ENCODE measurements at places on chromosomes 1 and 21.

GRCh38 chr1:203695116-203695515, 68.5 kb downstream of the ATP2B4 start:
- no peak for DNase-seq

GRCh38 chr1:241964550-241965282, 7.1 kb downstream of the BECN2 start:
- DNase-seq: no peak

DNA sequence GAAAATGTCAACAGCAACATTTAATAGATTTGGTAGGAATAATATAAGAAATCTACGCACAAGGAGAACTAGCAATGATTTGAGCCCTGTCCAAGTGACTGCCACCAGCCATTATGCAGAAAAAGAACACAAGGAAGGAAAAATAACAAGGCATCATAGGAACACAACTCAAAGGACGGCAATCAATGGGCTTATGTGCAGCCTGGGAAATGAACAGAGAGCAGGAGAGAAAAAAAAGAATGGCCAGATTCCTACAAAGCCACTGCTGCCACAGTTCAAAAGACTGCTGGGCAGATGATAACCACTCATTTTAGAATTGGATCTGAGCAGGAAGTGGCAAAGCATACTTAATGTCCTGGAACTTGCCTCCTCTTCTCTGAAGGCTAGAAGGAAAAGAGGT, 274.3 kb upstream of the CAMK1G start:
- DNase-seq: no peak

- DNase-seq: no peak
Measured at GRCh38 chr1:219876798-219877209, 51.6 kb downstream of the SLC30A10 start.

- no peak for DNase-seq
Measured at GRCh38 chr1:232900818-232901217, 49.6 kb upstream of the NTPCR start.

GRCh38 chr1:3062616-3063378, 6.2 kb upstream of the PRDM16 start:
- DNase-seq: no peak

GRCh38 chr1:232973652-232974611, 23.5 kb downstream of the NTPCR start:
- DNase-seq: no peak

DNA sequence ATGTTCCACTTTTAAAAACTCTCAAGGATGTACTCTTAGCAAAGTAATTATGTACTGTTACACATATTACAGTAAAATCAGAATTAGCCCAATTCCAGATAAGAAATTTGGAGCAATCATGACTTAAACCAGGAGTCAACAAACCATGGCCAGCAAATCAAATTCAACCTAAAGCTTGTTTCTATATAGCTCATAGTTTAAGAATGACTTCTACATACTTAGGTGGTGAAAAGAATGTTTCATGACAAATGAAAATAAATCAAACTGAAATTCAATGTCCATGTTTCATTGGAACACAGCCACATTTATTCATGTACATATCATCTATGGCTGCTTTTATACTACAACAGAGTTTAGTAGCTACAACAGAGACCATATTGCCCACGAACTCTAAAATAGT, 35.1 kb downstream of the FRRS1 start:
- DNase-seq: no peak

DNA sequence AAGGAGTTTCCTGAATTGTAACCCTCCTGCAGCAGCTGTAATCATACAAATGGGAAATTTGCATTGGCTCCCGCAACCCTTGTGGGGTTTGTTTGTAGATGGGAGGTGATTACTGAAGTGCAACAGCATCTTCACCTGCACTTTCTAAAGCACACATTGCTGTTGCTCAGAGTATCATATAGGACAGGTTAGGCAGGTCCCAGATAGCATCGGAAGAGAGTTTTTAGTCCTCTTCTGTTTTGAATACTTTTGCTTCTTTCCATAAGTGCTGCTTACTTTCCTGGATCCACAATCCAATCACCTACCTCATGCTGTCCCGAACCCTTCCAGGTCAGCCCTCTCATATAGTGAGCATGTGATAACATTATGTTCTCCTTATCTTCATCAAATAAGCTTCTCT, 300.4 kb downstream of the PTPRC start:
- no peak for DNase-seq

DNA sequence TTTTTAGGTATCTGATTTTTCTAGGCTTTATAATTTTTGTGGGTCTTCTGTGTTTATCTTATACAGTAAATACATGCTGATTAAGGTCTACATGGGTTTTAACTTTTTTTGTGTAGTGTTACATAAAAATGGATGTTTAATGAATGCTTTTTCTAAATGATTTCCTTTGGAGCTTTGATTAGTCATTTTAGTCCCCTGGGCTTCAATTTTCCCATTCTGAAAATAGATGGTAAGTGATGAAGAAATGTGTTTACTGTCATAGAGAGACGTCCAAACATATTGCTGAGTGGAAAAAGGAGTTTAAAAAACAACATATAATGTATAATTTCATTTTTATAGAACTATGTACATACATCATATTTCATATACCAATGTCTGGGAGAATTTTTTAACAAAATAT, 140.9 kb upstream of the HMCN1 start:
- no peak for DNase-seq

- no peak for DNase-seq
Measured at GRCh38 chr1:170765712-170766330, 101.9 kb downstream of the PRRX1 start.

DNA sequence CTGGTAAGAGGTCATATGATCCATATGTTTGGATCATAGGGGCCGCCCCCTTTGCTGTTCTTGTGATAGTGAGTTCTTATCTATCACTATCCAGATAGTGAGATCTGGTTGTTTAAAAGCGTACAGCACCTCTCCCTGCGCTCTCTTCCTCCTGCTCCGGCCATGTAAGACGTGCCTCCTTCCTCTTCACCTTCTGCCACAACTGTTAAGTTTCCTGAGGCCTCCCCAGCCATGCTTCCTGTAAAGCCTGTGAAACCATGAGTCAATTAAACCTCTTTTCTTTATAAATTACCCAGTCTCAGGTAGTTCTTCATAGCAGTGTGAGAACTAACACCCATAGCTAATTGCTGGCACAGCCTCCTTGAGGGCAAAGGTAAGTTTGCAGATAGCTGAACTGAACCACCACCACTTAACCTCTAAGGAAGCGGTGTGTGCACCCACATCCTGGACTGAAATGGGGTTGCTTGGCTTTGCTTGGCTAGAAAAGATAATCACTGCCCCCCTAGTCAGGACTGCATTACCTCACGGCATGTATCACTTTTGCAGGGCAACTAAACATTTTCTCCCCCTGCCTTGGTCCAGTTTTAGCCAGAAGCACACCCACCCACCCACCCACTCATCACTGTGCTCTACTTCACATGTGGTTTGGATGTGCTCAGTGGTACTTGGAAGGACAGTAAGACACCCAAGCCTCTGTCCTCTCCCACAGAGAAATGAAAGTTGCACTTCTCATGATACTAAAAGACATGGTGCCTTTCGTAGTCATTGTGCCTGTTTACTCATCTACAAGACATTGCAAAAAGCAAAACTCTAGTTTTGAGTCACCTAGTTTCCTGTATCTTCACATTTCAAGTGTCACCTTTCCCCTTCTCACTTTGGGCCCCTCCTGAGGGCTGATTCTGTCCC, 23.1 kb upstream of the PTAFR start:
- no peak for DNase-seq

- DNase-seq: no peak
Measured at GRCh38 chr1:80582980-80583379, 1217.8 kb upstream of the ADGRL2 start.

DNA sequence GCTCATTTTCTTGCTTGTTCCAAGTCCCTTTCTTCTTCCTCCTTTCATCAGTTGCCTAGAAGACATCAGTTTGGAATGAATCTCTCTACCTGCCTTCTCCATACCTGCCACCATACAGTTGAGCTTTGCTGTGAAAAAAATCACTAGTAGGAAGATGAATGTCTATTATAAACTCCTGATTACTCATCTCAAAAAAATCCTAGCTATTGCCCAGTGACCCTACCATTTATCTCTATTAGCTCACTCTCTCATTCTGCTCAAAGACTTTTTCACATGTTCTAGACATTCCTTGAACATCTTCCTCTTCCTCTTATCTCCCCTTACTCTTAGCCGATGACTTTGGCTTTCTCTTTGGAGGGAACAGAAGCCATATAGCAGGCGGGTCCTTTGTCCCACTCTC, 49.7 kb upstream of the HMGB4 start:
- no peak for DNase-seq

DNA sequence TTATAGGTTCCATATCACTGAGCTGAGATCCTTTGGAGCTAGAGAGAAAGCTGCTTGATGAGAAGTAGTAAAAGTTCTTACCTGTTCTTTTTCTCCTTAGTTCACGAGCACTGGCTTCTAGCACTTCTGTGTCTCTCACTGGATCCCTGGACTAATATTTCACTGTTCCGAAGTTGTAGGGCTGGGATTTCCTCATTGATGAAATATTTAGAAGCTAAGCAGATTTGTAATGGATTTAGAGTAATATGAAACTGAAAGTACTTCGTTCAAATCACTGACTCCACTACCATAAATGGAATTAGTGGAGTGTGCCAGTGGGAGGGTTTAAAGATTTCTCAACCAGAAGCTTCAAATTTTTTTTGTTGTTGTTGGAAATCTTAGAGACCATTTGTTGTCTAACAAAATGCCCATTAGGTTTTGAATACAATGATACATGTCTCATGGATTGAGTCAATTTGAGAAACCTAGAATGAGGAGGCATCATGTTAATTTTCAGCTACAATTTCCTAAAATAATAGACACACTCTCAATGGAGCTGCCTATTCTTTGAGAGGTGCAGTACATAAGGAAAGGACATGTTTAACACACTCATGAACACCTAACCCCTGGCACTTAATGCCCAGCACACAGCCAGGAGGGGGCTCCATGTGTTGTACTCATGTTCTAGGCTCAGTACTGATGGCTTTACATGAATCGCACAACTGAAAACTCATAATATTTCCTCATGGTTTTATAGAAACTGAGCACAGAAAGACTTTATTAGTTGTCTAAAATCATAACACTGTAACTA, at the start of gene GBP1:
Gene GBP1 (minus strand): TSS at position 130 of the 790 bp plus-strand sequence. CDS start 1,974 bp downstream, outside the sequence.
- DNase-seq: no peak

DNA sequence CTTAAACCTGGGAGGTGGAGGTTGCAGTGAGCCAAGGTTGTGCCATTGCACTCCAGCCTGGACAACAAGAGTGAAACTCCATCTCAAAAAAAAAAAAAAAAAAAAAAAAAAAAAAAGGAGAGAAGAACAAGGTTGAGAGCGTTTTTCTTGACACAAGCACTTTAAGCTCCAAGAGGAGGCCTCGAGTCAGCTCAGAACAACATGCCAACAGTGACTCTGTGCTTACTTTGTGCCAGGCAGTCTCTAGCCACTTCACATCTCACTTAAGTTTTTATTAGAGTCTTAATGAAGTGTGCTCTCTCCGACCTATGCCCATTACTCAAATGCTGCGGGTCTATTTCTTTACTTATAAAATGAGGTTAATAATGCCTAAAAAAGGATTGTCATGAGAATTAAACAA, 13.0 kb downstream of the ATP1A1 start:
- DNase-seq: no peak

- DNase-seq: no peak
Measured at GRCh38 chr1:175887521-175887920, 144.1 kb upstream of the TNR start.

- DNase-seq: no peak
Measured at GRCh38 chr1:25715888-25716287, 84.1 kb upstream of the SELENON start.

DNA sequence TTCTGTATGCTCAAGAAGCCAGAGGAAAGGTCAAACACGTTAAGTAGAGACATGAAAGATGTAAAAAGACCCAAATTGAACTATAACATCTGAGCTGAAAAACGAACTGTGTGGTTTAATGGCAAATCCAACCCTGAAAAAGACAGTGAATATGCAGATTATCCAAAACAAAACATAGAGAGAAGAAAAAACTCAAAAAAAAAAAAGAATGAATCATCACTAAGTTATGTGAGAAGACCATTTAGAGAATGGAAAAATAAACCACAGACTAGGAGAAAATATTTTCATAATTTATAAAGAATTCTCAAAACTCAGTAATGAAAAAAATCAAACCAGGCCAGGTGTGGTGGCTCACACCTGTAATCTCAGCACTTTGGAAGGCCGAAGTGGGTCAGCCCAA, 253.3 kb downstream of the PLPP3 start:
- DNase-seq: no peak

DNA sequence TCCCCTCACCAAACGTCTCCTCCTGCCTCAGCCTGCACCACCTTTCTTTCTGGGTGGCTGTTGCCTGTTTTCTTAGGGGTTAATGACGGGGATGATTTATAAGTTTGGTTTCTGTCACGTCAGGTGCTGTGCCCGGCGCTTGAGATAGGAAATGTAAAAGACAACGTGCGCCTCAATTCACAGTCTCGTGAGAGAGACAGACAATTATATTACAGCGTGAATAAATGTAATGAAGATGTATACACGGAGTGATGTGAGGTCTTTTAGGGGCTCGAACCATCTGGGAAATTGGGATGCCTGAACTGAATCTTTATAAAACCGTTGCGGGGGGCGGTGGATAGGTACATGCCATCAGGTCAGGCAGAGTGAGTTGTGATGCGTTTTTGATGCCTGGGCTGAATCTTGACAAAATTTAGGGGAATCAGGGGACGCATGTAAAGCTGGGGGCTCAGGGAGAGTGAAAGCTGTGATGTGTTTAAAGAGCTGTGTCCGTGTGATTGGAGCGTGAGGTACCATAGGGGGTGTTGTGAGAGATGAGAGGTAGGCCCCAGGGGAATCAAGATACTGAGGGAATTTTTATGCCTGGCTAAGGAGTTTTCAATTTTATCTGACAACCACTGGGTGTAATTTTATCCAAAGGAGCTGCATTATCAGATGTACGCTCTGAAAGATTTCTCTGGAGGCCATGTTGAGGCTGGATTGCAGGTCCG, 831 bp downstream of the TIPRL start:
- no peak for DNase-seq

- no peak for DNase-seq
Measured at GRCh38 chr1:175254190-175254589, 61.6 kb upstream of the KIAA0040 start.

DNA sequence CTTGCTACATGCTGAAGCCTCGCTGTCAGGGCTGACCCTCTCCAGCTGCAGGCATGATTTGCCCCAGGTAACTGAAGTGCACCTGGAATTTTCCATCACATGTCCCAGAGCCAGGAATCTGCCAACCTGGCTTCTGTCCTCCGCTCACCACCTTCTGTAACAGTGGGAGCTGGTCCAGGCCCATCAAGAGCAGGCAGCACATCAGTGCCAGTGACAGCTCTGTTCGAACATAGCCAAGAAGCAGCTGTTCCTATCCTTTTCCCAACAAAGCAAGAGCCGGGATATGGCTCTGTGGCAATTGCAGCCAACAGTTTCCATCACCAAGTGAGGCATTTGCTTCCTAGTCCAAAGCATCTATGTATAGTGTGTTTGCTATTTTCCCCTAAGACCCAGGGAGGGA, 42.2 kb upstream of the KANK4 start:
- DNase-seq: no peak

DNA sequence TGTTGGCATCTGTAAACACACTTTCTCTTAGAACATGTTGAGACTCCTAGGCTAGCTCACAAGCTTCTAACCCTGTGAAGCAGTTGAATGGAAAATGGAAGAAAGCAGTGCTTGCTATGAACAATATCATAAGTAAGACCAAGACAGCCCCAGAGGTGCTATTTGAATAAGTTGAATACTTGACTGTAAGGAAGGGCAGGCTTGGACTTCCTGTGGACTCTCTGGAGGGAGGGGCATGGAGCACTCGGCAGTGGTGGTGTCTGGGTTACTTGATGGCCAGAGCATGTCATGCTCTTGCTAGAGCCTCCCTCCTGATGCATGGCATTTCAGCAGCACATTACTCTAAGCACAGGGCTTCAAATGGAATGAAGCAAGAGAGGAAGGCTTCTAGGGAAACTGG, 60.0 kb downstream of the MRPS6 start:
- no peak for DNase-seq

Measured in NT2/D1 (cell line).